RPMI8226 (cell line): ENCODE measurements at places on chromosomes 6 and 20.

DNA sequence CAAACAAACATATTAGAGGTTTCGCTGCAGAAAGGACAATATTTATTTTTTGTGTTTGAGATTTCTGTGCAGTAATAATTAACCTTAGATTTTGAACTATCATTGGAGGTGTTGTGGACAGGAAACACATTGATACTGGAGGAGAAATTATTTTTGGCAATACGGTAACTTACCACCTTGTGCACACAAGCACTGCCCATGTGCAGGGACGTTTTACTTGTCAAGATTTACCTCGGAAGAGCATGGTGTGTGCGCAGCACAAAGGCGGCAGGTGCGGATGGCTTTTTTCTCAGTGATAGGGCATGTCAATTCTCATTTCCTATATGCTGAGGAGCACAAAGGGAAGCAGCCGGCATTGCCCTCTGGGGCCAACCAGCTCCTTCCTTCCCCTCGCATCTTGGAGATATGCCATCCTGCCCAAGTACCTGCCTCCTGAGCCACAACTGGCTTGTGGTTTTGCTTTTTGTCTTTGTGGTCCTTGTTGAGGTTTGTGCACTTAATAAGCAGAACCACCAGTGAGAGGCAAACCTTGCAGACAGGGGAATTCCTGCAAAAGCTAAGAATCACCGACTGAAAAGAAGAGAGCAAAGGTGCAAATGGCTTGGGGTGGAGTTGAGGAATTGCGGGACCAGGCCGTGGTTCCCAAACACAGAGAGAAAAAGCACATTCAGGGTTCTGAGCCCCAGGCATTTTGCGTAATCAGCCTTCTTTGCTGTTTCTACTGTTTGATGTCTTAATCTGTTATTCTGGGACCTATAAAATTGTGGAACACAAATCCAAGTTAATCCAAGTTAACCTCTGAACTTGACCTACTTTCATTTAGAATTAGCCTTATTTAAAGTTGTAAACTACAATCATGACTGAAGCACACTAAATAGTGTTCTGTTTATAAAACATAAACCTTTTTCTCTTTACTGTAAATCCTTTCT, 21.9 kb downstream of the SAMD5 start:
- peak; percentile 88 for DNase-seq

GRCh38 chr6:54846857-54847674, 495 bp downstream of the FAM83B start:
- DNase-seq, result no peak

- DNase-seq, result no peak
Measured at GRCh38 chr6:125787791-125788190, 3.0 kb upstream of the NCOA7 start.

DNA sequence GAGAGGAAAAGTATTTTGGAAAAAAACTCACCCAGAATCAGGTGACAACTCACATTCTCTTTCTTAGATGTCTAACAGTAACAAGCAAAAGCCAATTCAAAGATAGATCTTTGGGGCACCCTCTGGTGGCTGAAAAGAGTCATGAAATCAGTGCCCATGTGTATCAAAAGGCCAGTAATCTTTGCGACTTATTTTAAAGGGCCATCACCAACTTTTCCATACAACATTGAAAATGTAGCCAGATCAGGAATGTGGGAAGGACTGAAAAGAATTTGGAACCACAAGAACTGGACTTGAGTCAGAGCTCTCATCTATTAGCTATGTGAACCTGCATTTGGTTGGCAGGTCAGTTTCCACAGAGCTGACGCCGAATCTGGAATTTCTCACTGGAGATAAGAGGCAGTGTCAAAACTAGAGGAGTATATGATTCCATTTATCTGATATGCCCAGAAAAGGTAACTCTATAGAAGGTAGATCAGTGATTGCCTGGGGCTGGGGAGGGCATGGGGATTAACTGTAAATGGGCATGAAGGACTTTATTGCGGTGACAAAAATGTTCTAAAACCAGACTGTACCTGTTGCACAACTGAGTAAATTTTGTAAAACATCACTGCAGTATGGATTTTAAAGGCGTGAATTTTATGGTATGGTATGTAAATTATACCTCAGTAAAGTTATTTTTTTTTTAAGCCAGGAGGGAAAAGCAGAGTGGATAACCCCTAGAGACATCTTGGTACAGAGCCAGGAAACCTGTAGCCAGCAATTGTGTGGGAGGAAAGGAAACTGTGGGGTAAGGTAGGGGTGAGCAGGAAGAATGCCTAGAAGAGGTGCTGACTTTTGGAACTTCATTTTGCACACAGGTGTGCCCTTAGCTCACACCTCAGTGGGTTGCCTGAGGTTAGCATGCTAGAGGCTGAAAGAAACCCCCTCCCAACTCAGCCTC, 117.1 kb upstream of the ASF1A start:
- peak; percentile 43 for DNase-seq

- DNase-seq, result no peak
Measured at GRCh38 chr6:51303338-51303737, 484.7 kb downstream of the TFAP2B start.

DNA sequence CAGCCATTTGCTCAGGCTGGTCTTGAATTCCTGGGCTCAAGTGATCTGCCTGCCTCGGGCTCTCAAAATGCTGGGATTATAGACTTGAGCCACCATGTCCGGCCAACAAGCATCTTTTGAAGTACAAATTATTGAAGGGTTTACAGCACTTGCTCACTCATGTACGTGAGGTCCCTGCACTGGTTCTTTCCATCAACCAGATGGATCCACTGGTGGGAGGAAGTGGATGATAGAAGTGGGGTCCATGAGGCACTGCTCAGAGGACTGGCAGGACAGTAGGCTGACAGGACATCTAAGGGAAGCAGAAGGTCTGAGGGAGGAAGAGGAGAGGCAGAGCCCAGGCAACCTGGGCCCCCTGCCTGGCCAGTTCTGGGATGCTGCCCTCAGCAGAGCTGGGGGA, 109.2 kb upstream of the NXT1 start:
- DNase-seq, result no peak

- DNase-seq, result no peak
Measured at GRCh38 chr6:18420328-18420727, 33.2 kb downstream of the RNF144B start.

DNA sequence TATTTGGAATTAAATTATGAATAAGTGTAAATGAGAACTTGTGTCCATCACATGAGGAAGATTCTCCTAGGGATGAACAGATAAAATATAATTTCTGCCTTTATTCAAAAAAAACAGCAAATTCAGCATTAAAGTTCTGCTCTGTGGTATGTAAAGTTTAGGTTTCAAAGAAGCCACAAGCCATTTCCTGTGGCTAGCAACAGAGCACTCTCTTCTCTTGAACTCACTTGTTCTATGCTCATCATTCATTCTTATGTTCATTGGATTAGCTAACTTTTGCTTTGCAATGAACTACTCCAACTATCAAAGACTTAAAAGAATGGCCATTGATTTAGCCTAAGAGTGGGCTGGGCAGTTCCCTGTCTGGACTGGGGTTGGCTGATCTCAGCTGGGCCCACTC, 20.8 kb upstream of the SNRPB2 start:
- DNase-seq, result peak; percentile 46

DNA sequence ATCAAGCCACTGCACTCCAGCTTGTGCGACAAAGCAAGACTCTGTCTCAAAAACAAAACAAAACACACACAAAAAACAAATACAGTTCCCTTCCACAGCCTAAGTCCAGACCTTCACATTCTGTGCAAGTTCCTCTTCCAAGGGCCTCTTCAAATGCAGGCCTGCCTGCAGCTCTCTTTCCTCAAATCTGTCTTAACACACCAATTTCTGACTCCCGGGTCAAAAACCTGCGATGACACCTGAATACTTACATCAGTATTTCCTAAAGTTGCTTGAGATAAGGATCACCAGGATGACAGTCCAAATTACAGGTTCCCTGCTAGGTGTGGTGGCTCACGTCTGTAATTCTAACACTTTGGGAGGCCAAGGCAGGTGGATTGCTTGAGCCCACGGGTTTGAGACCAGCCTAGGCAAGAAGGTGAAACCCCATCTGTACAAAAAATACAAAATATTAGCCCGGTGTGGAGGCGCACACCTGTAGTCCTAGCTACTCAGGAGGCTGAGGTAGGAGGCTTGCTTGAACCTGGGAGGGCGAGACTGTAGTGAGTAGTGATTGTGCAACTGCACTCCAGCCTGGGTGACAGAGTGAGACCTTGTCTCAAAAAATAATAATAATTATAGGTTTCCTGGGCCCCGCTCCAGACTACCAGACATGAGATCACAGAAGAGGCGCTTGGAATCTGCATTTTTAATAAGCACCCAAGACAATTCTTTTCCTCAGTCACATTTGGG, 8.8 kb upstream of the PARD6B start:
- DNase-seq, result no peak

DNA sequence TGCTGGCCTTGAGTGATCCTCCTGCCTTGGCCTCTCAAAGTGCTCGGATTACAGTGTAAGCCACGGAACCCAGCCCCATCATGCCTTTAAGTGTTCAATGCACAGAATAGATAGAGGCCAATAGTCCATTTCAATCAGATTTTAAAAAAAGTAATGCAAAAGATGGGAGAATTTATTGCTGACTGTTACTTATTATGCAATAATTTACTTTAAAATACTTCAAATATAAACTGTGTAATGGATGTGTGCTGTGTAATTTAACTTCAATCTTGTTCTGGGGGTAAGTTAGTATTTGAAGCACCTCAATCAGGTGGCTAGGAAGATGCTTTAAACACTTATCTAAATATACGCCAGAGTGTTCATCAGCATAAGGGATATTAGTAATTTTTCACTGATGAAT, 51.7 kb upstream of the BCLAF1 start:
- no peak for DNase-seq
